Activated CD4-positive, alpha-beta T cell treated with anti-CD3 and anti-CD28 coated beads, Interleukin-2, amount 10 ng/mL, durations not matched to agents 24 days and 14 days (primary cell): ENCODE measurements at places on chromosomes 5 and 9. TPM values are rescaled to one million over a fixed set of nuclear protein-coding genes. Genes with fewer than 3 reads are reported as not detected.
A peak's percentile ranks its signal among the peaks of the same experiment; 100 is the strongest.

GRCh38 chr5:1781726-1782384, 17.8 kb downstream of the MRPL36 start:
- DNase-seq = no peak

The SPATA31E1 gene
- not detected in 2 replicates for total RNA-seq

DNA sequence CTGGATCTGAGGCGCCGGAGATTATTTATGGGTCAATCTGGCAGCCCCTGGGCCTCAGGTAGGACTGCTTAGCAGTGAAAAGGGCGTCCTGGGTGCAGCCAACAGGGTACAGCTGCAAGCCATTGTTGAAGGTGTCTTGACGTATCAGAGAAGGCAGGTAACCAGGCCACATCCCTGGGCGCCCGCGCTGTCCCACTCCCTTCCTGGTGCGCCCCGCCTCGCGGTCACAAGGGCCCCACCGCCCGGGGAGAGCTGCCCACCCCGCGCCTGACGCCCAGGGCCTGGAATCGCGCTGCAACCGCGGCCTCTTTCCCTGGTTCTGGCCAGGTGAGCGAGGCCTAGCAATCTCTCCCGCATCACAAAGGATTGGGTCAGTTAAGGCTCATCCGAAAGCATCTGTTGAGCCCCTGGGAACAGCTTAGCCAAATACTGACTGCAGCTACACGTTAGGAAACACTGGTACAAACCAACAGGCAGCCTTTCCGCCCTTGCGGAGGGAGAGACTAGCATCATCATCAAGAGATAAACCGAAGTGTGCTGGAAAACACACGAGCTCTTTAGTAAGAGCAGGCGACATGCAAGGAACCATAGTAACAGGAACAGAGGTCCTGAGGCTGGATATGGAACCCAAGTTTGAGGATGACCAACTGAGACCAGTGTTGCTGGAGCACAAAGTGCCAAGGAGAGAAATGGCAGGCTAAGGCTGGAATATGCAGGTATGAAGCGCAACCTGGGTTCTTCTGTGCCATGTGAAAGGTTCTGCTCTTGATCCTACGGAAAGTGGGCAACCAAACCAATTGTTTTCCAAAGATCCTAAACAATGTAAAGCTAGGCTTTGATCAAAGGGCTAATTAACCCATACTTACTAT, 3.6 kb downstream of the RPS23 start:
- DNase-seq = no peak

GRCh38 chr5:5710471-5710870, 288.0 kb downstream of the ICE1 start:
- DNase-seq = no peak

The PTGDS gene
- total RNA-seq = not detected in 2 replicates

The FOXD4L3 gene
- not detected in 2 replicates for total RNA-seq

The PCDHGC5 gene
- not detected in 2 replicates for total RNA-seq

DNA sequence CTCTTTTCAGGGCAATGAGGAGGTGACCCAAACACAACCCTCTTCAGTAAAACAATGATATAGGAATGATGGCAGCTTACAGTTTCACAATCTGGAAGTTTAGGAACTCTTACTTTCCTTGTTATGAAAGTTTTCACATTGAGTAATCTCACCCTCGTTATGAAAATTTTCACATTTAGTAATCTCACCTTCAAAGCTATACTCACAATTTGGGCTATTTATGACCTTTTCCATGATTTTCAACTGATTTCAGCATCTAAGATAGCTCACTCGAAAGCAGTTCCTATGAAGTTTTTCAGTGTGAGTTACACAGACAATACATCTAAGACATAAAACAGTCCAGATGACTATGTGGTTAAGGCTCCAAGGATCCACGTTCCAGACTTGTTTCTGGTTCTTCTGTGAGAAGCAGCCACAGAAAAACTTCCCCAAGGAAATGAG, 57.1 kb downstream of the FOXD1 start:
- DNase-seq = no peak

DNA sequence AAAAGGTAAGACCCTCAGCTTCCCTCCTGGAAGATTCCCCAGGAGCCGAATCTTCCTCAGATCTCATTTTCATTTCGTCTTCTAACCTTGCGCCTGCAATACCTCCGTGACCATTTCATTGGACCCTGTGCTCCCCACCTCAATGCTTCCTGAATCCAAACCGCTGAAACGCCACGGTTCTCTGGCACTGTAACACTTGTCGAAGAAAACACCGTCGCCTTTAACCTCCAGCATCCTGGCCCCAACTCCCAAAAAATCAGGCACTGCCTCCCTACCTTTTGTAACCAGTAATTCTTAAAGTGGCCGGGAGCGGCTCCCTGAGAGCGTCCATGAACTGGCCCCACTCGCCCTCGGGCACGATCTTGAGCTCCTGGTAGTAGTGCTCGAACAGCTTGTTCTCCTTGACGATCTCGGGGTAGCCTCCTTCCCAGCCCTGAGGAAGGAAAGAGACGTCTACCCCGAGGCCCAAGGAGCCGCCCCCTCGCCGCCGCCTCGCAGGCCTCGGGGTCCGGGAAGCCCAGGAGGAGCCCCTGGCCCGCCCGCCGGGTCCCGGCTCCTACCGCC, 438 bp downstream of the NSUN2 start:
- no peak for DNase-seq

- peak; percentile 89 for DNase-seq
Observed at GRCh38 chr5:5886812-5887486, 464.5 kb downstream of the ICE1 start.

The PCDHB9 gene
- total RNA-seq = not detected in 2 replicates

The SAXO1 gene
- not detected in 2 replicates for total RNA-seq

The LCN9 gene
- total RNA-seq = not detected in 2 replicates

The ZNF483 gene
- 1.8 and 2.2 TPM in 2 replicates for total RNA-seq

The C9orf153 gene
- total RNA-seq = 0.33 and 0.45 TPM in 2 replicates

DNA sequence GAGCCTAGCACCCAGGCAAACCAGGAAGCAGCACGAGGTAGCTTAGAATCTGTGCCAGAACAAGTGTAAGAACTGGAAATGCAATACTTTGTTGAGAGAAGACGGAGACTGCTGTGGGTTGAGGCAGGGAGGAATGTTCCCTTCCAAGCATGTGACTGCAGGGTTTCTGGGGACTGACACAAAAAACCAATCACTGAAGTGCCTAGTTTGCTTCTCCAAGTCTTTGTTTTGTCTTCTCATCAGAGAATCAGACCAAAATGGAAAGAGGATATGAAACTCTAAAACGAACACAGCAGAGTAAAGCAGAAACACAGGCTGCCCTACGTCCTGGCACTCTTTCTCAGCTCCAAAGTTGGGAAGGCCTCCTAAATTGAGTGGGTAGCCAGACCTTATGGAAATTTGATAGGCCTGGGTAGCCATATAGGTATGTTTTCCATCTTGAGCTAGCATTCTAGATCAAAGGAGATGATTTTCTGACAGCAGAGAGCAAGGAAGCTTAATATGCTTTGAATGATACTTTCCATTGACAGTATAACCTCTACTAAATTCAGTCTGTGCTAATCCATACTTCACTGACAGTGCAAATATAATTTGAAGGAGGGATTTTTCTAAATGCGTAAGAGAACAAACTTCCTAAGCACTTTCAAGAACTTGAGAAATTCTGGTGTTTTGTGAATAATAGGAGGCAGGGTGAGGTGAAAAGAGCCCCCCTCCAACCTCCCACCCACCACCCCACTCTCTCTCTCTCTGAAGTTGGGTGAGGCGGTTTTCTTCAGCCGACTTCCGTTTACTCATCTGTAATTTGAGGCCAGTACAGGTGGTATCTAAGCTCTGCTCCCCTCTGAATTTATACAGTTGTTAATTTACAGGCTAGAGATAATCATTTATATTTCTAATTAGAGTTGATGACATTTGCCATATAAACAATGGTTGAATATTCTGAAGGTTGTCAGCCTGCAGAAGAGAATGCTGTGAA, 5.5 kb downstream of the ADRB2 start:
- no peak for DNase-seq

The PDE6A gene
- not detected in 2 replicates for total RNA-seq

The ANKRD31 gene
- 0.33 and 0.47 TPM in 2 replicates for total RNA-seq

DNA sequence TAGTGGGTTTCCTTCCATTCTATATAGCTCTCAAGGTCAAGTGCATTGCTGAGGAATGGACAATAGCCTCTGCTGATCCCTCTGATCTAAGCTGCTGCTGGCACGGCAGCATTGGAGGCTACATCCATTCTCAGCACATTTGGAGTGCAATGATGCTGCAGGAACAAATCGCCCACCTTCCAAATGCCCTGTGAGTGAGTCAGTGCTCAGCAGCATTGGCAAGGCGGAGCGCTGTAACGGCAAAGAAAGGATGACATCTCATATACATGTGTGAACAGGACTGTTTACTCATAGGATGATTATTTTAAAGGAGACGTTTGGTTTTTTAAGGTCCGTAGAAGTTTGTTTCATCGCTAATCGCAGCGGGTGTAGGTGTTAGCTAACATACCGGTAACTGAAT, 408.7 kb downstream of the ARHGEF28 start:
- no peak for DNase-seq

The RNF208 gene
- 12.8 and 15.2 TPM in 2 replicates for total RNA-seq

DNA sequence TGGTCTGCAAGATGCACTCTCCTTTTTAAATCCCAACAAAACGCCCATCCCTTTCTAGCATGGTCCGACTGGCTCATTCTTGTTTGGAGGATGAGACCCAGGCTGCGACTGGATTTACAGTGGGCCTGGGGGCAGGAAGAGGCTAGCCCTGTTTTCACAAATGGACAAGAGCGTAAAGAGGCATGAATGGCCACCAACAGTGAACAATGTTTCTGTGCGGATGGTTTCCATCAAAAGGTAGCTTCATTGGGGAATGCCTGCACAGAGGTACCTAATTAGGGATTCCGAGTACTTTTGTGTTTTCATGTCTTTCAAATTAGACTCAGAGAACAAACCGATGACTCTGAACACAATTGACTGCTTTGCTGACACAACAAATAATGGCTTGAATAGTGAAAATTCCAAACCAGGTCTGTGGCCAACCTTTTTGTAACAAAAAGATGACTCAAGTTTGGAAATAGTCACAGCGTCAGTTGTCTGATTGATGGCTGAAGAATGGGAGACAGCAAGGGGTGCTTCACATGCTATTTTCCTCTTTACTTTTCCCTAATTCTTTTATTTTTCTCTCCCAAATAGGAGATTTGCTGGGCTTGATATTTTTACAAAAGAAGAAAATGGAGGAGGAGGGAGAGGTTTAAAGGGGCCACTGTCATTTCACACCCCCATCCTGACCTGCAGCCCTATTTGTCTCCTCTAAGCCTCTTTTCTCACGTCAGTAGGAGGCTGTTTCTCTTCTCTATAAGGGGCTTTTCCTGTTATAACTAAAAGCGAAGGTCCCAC, 208.1 kb upstream of the S1PR3 start:
- DNase-seq = peak; percentile 20

DNA sequence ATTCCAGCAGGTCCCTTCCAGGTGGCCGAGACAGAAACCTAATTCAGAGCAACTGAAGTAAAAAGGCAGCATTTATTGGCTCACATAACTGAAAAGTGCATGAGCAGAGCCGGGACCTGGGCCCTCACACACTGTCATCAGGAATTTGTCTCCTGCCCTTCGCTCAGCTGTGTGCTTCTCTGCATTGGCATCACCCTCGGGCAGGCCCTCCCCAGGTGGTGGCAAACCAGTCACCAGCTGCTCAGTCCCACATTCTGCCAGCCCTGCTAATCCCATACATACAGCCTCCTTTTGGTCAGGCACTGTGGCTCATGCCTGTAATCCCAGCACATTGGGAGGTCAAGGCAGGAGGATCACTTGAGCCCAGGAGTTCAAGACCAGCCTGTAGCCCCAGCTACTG, 11.5 kb upstream of the CPLX2 start:
- DNase-seq = no peak

The GPR21 gene
- total RNA-seq = 0.86 and 1.0 TPM in 2 replicates

GRCh38 chr5:89324990-89325389, 442.0 kb upstream of the MEF2C start:
- no peak for DNase-seq

DNA sequence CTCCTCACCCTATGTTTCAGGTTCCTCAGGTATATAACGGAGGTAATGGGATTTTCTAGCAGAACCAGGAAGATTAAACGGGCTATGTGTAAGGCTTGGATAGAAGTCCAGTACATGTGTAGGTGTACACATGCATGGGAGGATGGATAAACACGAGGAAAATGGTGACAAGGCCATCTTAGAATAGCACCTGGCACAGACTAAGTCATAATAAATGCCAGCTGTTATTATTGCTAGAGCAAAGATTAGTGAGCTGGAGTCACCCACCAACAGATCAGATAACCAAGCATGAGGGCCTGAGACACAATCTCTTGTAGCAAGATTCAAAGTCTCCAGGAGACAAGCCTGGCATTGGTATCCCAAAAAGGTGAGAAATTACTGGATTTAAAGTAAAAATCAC, 21.1 kb downstream of the SPOCK1 start:
- DNase-seq = no peak

The EDIL3 gene
- not detected in 2 replicates for total RNA-seq

DNA sequence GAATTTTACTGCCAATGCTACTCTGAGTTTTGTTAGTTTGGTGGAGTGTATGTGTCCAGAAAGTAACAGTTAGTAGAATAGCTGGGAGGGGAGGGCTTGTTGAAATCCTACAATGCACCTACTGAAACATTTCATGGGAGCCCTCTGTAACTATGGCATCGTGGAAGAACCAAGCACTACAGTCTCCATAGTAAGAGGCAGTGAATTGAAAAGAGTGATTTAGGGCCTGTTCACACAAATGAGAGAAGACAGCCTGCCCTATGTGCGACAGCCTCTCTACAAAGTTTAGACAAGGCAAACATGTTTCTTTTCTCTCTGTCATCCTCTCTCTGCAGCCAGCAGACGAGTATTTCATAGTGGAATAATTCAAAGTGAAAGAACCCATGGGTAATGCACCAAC, 676.6 kb downstream of the BRINP1 start:
- DNase-seq = no peak

DNA sequence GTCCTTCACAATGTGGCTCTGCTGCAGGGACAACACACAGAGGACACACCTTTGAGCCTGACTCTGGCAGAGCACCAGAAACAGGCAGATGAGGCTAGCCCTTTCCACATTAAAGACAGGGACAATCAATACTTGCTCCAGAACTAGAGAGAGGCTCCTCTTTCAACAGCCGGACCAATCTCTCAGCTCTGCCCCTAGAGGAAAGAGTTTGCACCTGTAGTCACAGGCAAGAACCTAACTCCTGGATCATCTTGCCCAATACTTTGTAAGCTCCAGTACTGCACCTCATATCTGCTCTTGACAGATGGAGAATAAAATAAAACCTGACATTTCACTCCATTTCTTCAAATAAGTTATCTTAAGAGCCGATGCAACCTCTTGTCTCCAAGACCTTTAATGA, 52.1 kb downstream of the EPB41L4A start:
- no peak for DNase-seq

GRCh38 chr5:122183788-122184170, 54.4 kb downstream of the ZNF474 start:
- DNase-seq = no peak

DNA sequence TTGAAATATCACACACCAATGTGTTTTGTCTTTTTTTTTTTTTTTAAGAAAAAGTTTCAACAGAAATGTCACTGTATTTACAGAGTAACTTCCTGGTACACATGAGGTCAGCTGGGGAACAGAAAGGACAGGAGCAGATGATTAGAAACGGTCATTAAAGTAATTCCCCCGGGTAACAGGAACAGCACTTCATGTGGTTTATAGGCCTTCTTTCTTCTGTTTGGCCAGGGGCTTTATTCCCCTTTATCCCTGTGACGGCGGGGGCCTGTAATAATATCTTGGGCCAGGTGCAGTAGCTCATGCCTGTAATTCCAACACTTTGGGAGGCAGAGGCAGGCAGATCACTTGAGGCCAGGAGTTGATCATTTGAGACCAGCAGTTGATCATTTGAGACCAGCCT, 30.5 kb upstream of the MSH3 start:
- no peak for DNase-seq
